ENCODE measurements at places on chromosomes 11 and 22. TPM values are rescaled to one million over a fixed set of nuclear protein-coding genes. Genes with fewer than 3 reads are reported as not detected.

The BET1L gene
- total RNA-seq: 8.7 TPM

The BIRC3 gene
- 1.5 TPM for total RNA-seq

GRCh38 chr11:15704064-15704463 lies 589.3 kb downstream of the INSC start:
- no peak for DNase-seq

GRCh38 chr22:43876866-43877509 lies 14.7 kb upstream of the SULT4A1 start:
- no peak for DNase-seq

DNA sequence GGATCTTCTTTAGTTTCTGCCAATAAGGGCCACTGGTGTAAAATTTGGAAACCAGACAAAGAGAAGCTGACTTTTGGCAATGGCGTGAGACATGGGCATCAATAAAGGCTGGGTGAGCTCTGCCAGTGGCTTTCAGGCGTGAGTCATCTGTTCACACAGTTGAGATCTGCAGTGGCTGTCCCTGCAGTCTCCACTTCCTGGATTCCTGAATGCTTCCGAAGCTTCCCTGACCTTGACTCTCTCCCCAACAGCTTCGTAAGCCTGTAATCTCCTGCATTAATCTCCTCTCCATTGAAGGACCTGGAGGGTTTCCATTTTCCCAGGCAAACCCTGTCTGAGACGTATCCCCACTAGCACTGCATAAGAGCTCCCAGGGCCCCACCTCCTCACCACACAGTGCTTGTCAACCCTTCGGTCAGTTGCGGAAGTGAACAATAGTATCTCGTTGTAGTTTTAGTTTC lies 574.7 kb downstream of the TBC1D22A start:
- DNase-seq: no peak

- DNase-seq: no peak
These were observed 243.7 kb downstream of the BRD1 start for GRCh38 chr22:49583886-49584505.

DNA sequence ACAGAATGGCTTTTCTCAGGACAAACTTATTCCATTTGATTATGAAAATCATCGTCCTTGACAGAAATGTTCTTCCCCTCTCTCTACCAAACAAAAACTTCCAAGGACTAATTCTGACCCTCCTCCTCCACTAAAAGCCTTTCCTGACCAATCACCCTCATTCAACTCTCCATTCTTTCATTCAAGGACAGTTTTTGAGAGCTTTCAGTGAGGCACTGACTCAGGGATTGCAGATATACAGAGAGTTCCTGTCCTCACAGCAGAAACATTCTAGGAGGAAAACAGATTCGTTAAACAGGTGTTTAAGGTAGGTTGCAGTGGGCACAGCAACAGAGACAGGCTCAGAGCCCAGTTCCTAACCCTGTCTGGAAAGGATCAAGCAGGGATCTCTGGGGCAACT lies 41.5 kb downstream of the OR4D9 start:
- no peak for DNase-seq

Data from uterus (tissue), 4 donors.